ENCODE measurements at places on chromosomes 6 and 20. TPM values are rescaled to one million over a fixed set of nuclear protein-coding genes. Genes with fewer than 3 reads are reported as not detected.

DNA sequence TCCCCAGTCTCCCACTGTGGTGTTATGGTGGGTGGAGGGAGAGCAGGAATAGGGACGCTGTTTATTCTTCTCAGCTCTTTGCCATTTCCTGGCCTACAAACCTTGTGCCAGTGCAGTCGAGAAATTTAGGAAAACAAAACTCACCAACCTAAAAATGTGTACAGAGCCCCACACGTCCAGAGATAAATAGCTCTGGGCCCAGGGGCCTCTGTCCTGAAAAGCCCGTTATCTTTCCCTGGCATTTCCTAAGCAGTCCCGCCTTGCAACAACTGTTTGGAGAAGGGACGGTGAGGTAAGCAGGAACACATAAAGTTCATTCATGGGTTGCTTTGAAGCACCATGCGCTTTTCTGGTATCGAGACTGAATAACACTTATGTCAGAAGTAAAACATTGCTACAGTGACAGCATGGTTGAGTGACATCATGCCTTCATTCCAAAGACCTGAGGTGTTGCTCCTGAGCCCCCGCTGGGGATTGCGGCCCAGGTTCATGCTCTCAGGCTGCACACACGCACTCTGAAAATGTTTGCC lies 80.1 kb upstream of the NXT1 start:
- no peak for DNase-seq

GRCh38 chr20:50141811-50142561 lies 11.5 kb downstream of the PEDS1 start:
- DNase-seq, result no peak

- DNase-seq, result peak; percentile 42
Observed at GRCh38 chr6:72704979-72705378, 83.1 kb downstream of the KCNQ5 start.

DNA sequence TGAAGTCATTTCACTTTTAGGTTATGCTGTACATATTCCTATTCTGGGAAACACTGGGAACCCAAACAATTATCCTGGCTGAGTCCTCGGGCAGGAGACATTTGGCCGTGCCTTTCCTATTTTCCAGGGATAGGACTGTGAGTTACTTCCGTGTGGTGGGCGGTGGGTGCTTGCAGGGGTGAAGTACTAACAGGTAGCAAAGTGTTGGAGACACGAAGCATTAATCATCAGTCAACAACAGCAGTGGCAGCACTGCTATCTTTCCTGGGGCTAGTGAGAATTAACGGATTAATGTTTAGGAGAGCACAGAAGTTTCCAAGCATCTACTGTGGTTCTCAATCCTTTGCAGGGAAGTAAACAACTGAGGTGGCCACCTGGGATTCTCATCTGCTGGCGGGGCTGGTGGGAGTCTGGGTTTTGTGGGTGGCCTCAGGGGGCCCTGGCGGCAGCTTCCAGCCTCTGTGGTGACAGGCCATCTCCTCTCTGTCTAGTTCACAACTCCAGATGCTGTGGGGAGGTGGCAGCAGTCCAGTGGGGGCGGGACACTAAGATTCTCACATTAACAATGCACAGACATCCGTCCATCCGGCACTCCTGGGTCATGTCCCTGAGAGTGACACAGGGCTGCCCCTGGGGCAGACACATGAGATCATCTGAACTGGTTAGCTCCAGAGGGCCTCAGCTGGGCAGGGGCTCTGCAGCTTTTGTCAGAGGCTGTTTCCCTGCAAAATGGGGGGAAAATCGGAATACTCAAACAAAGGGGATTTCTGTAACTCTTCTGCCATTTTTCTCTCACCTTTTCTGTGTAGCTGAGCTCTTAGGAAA lies 90.9 kb downstream of the GJA10 start:
- peak; percentile 25 for DNase-seq

The MUC21 gene
- total RNA-seq, result not detected

DNA sequence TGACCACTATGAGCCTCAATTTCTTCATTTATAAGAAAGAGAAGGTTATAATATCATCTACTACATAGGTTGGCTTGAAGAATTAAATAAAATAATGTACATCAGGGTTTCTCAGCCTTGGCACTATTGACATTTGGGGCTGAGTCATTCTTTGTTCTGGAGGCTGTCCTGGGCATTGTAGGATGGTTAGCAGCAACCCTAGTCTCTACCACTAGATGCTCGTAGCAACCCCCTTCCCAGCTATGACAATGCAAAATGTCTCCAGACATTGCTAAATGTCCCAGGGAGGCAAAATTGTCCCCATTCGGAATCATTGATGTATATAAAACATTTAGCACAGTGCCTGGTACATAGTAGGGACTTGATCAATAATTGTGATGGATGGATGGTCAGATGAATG lies 152.1 kb downstream of the KHDC1L start:
- DNase-seq, result no peak

All from A673 (cell line).